NCI-H2081 treated with DMSO at 0.1 percent for 48 hours (cell line): ENCODE measurements at places on chromosomes 6 and 20.

- no peak for DNase-seq
These were observed 2.6 kb downstream of the PTK7 start for GRCh38 chr6:43078691-43079090.

- no peak for DNase-seq
These were observed 47.5 kb downstream of the PIGU start for GRCh38 chr20:34629342-34629741.

GRCh38 chr20:10960416-10960815 lies 286.6 kb upstream of the JAG1 start:
- no peak for DNase-seq

- no peak for DNase-seq
These were observed 220.5 kb downstream of the PKHD1 start for GRCh38 chr6:51866867-51867266.

DNA sequence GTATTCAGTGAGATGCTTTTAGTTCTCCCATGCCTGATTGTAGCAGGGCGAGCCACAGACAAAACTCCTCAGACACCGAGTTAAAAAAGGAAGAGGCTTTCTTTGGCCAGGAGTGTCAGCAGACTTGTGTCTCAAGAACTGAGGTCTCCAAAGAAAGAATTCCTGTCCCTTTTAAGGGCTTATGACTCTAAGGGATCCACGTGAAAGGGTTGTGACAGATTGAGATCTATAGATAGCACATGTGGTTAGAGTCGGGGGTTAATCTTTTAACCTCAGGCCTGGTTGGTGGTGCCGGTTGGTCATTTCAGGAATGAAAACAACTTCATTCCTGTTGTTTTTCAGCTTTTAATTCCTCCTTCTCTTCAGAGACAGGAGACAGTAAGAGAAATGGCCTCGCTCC lies 168.8 kb upstream of the GRIK2 start:
- no peak for DNase-seq

- no peak for DNase-seq
These were observed 31.0 kb downstream of the CDK5RAP1 start for GRCh38 chr20:33370291-33370690.

GRCh38 chr6:134495890-134496248 lies 178.0 kb upstream of the SGK1 start:
- no peak for DNase-seq

DNA sequence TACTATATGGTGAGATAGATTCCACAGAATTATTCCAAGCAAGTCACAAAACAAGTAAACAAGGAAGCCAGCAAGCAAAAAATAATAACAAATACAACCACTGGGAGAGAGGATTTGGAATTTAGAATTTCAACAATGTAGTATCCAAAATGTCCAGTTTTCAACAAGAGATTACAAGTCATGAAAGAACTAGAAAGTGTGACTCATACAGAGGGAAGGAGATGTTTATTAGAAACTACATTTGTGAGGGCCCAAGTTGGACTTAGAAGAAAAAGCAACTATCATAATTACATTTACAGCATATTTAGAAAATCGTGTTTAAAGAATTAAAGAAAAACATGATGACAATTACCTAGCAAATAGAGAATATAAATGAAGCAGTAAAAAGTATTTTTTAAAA lies 494.6 kb upstream of the ID4 start:
- DNase-seq: no peak

- no peak for DNase-seq
These were observed 28.1 kb upstream of the OLIG3 start for GRCh38 chr6:137522198-137522798.

- no peak for DNase-seq
These were observed 75.7 kb downstream of the MRPL14 start for GRCh38 chr6:44051515-44051914.

DNA sequence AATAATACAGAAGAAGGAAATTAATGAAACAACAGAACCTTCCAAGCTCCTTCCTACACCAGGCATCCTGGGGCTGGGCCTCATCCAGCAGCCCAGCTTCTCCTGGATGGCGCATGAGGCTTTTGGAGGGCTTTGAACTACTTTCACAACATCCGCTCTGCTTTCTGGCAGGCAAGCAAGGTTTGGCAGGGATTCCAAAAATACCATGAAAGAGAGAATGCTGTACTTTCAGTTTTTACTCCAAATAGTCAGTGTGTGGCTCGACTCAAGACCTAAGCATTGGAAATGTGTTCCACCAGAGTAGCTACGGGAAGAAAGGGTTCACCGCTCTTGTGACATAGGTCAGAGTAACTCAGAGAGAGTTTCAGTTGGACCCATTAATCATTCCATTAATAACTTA lies 125.4 kb downstream of the OPRM1 start:
- no peak for DNase-seq

- DNase-seq: no peak
These were observed 13.1 kb downstream of the RPS10 start for GRCh38 chr6:34412643-34413214.

DNA sequence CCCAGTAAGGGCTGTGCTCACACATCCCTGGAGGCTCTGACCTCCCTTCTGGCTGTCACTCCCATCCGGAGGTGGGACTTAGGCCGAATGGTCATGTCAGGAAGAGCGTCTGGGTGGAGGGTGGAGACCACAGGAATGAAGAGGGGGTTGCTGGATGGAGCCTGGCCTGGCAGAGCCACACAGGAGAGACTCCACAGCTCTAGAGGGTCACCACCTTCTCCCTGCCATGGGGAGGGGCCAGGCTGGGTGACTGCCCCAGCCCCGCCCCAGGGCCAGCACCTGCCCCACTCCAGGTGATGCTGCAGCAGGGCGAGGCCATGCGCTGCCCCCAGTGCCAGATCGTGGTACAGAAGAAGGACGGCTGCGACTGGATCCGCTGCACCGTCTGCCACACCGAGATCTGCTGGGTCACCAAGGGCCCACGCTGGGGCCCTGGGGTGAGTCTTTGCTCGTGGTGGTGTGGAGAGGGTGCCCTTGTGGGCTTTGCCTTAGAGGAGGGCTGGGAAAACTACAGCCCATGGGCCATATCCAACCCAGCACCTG lies 20.6 kb downstream of the RBCK1 start:
- no peak for DNase-seq

DNA sequence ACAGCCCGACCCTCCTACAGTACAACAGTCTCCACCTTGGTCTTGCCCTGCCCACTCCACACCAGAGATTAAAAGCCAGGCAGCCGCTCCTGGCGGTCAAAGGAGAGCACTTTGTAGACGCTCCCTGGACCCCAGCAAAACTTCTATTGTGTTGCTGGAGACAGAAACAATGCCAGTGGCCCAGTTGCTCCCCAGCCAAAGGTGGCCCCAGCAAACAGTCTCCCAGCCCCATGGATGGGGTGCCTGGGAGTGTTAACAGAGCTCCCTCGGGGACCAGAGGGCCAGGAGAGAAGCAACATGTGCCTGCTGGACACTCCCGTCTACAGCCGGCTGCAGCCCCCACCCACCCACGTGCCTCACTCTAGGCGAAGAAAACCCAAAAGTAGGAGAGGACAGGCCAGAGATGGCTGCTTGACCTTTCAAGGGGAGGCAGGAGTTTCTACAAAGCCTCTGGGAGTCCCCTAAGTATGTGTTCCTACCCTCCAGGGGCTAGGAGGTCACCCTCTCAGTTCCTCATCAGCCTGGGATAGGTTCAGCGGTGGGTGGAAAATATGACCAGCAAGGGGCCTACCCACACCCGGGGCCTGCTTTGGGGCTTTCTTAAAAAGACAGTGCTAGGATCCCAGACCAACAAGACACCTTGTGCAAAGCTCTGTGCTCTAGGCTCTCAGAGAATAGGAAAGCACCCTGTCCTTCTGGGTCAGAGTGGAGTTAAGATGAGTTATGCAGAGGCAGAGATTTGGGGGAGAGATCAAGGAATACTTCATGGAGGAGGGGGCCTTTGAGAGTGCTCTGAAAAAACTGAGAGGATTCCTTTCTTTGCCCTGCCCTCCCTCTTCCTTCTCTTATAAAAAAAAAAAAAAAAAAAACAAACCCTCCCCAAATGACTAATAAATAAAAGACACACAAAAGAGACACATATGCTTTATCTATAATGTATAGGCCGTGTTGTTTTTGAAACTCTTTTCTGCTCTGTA lies 19.0 kb upstream of the PREX1 start:
- DNase-seq: no peak

GRCh38 chr6:90646940-90647339 lies 60.1 kb upstream of the MAP3K7 start:
- no peak for DNase-seq

DNA sequence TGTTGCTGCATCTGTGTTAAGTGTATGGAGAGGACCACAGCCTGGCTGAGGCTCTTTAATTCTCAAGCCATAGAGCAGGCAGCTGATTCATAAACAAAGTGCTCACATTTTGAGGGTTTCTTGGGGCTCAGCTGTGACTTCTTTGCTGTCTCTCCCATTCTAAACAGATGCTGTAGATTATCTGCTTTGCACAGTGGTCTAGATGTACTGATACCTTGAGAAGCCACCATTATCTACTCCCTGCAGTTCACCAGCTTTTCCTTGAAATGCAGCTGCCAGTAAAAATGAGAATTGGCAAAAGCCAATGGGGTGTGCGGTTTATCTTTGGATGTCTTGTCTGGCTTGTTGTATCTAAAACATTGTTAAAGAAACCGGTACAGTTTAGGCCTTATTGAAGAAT lies 5.2 kb upstream of the CNR1 start:
- no peak for DNase-seq

DNA sequence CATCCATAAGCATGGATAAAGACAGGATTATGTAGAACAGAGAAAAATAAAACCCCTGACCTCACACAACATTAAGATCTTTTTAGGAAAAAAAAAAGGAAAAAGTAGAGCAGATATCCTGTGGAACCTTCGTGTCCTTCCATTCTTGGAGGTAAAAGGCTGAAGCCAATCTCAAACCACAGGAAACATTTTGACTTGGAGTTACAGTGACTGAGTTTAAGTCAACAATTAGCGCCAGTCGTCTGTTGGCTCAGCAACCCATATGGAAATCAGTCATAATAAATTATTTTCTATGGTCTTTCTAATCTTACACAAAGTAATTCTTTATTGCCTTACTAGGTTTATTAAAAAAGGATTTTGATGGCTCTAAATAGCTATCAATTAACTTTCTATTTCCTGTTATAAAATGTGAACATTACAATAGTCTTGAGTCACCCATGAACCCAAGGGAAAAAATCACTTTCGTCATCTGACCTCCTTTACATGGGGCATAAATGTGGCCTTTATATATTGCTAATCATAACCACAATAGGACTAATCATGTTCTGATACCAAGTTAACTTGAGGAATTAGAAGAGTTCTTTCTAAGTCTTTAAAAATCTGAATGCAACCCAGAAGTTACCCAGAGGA lies 592.9 kb downstream of the TFAP2B start:
- no peak for DNase-seq

DNA sequence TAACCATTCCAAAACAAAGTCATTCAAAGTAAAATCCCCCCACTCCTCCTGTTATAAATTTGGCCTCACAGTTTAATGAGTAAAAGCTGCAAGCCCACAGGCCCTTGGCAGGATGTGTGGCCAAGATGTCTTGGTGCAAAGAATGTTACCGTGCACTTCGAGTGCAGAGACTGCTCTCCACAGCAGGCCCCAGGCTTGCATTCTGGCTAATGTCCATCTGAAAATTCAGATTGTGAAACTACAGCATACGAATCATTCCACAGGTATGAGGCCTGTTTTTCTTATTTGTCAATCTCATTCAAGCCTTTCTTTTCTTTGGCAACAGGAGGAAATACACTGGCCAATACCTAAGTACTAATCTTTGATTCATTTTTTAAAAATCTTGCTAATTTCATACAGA lies 7.1 kb downstream of the RPS6KA2 start:
- DNase-seq: no peak

DNA sequence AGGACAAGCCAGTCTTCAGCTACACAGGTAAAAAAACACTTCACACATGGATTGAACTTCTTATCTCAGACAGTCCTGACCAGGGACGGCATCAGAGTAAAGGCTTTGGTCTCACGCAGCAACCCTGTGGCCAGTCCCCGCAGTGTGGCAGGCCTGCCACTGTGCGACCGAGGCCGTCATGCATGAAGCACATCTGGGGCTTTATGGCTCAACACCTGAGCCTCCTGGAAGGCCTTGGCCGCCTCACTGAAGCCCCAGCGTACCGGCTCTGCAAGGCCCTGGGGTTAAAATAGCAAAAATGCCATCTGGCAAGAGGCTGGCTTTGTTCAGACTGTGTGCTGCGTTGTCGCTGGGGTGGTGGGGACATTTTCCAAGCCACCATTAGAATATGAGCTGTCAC lies 32.8 kb downstream of the TBC1D7 start:
- DNase-seq: no peak

DNA sequence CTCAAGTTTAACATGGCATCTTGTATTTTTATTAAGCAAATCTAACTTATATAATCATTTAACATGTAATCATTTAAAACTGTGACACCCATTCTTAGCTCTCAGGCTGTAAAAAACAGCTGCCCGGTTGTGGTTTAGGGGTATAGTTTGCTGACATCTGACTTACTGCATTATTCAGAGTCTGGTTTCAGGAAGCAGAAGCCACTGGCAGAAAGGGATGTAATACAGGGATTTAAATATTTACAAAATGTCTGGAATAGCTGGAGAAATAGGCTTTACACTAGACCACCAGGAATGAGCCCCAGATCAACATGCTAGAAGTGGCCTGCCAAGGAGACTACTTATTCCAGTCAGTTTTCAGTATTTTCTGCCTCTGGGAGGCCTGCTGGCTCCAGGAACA lies 421.1 kb downstream of the CD109 start:
- DNase-seq: no peak

DNA sequence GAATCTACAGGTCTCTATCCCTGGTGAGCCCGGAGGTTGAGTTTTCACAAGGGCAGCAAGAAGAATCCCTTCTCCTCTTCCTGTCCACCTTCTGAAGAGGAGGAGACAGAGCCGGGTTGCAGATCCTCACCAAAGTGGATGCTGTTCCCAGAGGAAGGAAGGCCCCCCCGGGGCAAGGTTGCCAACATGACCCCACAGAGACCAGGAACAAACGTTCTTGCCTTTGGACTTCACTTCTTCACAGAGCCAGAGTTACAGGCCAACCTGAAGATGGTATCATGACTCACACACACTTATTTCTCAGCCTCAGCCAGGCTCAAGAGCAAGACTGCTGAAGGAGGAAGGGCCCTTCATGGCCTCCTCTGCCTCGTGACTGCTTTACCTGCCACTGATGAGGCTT lies 384.3 kb downstream of the CD83 start:
- no peak for DNase-seq

- DNase-seq: no peak
These were observed 55.5 kb upstream of the PDE10A start for GRCh38 chr6:165718491-165718891.
